ENCODE measurements at places on chromosomes 11 and 22.
A peak's percentile ranks its signal among the peaks of the same experiment; 100 is the strongest.

GRCh38 chr11:72744474-72744873 is 7.7 kb downstream of the ARAP1 start:
- DNase-seq = no peak

GRCh38 chr22:49331223-49331815 is 496.4 kb downstream of the BRD1 start:
- DNase-seq = no peak

GRCh38 chr22:44577391-44578109 is 79.5 kb upstream of the RTL6 start:
- DNase-seq = no peak

GRCh38 chr22:22168190-22168940 is 76.2 kb upstream of the VPREB1 start:
- DNase-seq = no peak

- no peak for DNase-seq
These were observed 12.8 kb downstream of the MISFA start for GRCh38 chr11:18612394-18612793.

- no peak for DNase-seq
These were observed 226.0 kb upstream of the C11orf87 start for GRCh38 chr11:109196016-109196415.

DNA sequence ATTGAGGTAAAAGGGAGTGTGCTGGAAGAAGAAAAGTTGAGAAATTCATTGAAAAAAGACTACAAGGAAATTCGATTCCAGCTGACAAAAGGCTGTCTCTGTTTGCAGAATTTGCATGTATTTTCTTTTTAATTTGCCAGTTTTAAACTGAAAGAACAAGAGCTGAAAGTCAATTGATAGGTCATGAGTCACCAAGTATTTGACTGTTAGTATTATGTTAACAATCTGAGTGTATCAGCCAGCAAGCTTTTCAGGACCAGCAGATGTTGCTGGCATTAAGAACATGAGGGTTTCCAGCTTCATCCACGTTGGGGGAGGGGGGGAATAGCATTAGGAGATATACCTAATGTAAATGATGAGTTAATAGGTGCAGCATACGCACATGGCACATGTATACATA is 726.7 kb downstream of the METTL15 start:
- no peak for DNase-seq

- DNase-seq = no peak
These were observed 1.3 kb downstream of the CSNK1E start for GRCh38 chr22:38315823-38316363.

DNA sequence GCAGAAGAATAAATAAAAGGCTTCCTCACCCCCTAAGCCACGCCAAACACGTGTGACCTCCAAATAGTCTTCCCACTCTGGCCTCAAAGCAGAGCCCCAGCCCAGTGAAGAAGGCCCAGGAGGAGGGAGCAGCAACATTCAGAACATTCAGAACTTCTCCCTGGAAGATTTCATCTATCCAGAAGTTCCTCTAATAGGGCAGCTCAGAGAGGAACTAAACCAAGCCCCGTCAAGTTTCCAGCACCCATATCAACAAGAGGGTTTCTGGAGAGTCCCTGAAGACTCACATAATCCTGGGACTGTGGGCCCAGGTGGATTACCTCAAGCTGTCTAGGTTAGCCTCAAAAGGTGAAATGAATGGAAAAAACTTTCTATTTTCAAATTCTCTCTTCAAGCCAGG is 39.4 kb downstream of the PC start:
- DNase-seq = no peak

DNA sequence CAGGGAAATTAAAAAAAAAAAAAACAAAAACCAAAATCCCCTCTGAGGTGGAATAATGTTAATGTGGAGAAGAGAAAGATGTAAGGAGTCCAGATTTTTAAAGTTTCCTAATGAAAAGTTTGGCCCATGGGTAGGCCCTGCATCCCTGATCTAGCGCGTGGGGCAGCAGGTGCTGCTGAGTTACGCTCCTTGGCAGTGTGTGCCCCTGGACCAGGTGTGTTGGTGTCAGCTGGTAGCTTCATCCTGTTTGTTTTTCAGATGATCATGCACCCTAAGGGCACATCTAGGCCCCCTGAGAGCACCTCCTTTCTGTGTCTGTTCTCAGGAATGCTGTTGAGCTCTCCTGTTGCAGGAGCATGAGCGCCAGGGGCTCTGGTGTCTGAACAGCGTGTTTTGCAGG is 6.7 kb downstream of the DGCR8 start:
- no peak for DNase-seq

GRCh38 chr11:27875831-27876775 is 175.8 kb upstream of the BDNF start:
- DNase-seq = no peak

GRCh38 chr11:45233804-45234170 is 52.4 kb downstream of the SYT13 start:
- DNase-seq = no peak

- no peak for DNase-seq
These were observed 47.5 kb downstream of the CDKN1C start for GRCh38 chr11:2838091-2838490.

- DNase-seq = no peak
These were observed 3.2 kb downstream of the TTLL12 start for GRCh38 chr22:43183496-43184277.

- no peak for DNase-seq
These were observed 20.4 kb downstream of the MRPL48 start for GRCh38 chr11:73808052-73808451.

DNA sequence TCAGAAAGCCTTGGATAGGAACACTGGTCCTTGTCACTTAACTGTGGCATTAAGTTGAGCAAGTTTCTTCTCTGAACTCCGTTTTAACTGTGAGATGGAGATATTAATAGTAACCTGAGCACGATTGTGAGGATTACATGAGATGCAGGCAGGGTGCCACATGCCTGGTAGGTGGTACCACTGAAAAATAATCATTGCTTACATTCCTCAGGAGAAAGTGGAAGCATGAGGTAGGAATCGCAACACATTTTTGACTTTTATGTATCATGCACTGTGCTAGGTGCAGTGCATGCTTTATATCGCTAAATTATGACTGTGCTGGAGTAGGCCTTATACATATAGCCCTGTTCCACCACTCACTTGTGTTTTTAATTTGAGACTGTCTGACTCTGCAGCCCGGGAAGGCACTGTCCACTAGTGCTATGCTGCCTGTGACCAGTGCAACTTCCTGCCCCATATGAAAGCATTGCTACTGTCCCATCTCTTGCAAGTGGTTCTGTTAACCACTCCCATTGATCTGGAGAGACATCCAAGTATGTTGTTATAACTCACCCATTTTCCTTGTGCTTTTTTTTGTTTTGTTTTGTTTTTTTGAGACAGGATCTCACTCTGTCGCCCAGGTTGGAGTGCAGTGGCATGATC is 1.0 kb downstream of the UQCR10 start:
- no peak for DNase-seq

- no peak for DNase-seq
These were observed 149.9 kb downstream of the PKNOX2 start for GRCh38 chr11:125314276-125315078.

DNA sequence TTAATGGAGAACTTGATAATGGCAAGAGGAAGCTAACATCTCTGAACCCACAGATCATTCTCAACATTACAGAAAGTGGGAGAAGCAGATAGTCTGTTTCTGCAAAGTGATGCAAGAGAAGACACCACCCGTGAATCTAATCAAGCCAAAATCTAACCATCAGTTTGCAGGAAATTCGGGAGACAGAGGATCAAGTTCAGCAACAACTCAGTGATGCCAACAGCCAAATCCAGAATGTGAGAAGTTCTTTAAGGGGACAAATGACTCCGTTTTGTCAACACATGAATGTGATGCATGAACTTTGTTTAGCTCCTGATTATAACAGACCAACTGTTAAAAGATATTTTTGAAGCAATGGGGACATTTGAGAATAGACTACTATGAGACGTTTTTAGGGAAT is 95.2 kb upstream of the LDLRAD3 start:
- no peak for DNase-seq

DNA sequence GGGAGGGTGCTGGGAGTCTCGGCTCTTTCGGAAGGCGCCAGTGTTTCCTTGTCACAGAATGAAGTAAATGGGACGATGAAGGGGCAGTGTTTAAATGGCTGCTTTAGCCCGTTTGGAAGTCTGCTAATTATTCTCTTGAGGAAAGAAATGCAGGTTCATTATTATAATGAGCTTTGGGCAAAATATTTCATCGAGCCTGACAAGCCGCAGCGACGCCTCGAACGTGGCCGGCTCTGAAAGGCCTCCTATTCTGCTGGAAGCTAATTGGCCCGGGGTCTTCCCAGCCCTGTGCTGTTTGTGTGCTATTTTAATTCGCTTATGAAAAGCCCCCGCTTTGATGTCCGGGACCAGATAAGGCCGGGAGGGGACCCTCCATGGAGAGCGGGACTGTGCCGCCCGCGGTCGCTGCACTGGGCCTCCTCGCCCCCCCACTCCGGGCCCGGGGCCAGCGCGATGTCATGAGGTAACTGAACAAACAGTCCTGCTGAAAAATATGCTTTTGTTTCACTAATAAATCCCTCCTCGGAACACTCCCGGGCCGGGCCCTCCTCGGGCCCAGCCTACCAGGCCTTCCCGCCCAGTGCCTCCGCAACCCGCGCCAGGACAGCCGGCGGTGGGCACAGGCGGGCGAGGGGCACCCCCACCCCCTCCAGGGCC is 78.4 kb downstream of the CDKN1C start:
- no peak for DNase-seq

DNA sequence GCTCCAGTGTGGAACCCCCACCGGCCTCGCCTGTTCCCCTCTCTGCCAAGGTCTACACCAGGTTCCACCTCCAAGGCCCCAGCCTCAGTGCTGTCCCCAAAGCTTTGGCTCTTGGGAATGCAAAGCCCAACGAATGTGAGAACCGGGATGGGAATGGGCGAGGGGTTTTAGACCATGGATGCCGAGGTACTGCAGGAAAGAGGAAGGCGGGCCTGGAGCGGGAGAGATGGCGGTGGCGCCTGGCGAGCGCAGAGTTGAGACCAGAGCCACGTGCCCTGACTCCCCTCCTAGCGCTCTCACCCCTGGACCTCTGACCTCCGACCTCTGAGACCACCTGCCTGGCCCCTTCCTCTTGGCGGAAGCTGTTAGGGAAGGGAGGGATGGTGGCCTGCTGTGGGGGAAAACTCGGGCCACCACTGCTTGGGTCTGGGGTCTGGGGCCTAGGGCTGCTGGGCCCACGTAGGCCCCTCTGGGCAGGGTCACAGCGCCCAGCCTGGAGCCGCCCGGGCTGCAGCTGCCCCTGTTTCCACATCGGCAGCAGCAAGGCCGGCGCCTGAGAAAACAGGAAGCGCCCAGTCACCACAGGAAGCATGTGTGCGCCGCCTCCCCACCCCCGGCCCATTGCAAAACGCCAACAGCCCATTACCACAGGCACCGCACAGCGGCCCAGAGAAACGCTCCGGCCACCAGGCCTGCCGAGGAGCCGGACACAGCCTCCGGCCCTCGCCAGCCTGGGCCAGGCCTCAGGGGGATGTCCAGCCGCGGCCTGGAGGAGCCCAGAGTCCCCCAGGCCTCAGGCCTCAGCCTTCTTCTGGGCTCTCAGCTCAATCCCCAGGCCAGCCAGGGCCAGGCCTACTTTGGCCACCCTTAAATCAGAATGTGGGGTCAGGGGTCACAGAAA is 13.8 kb upstream of the SLC39A13 start:
- DNase-seq = peak; percentile 48

DNA sequence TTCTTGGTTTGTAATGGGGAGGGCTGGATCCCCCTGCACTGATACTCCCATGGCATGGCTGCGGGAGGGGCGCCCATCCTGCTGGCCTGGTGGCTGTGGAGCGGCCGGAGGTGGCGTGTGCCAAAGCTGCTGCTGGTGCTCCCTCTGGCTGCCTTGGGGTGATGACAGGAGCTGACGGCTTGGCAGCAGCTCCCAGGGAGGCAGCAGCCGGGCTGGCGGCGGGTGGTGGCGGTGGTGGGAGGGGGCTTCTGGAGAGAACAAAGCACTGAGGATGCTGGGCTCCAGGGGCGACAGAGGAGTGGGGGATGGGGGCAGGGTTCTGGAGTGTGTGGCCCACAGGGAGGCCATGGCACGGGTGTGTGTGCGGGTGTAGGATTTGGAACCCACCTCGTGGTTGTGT is 11.4 kb upstream of the MPPED1 start:
- no peak for DNase-seq

GRCh38 chr11:118530180-118530682 is 761 bp upstream of the TMEM25 start:
- DNase-seq = peak; percentile 3

DNA sequence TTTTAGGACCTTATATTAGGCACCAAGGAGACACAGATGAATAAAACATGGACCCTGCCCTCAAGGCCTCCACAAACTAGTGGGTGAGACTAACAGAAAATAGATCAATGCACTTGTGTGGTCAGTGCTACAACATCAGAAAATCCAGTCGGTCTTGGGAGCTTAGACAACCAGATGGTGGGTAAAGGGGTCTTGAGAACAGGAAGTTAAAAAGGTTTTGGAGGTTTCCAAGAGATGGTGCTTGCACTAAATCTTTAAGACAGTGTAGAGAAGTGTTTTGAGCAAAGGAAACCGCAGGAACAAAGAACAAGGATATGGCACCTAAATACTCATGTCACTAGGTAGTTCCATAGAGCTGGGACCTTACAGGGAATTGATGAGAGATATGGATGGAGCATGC is 56.2 kb downstream of the GALNT18 start:
- DNase-seq = no peak

GRCh38 chr22:29219881-29220670 is 14.4 kb downstream of the EMID1 start:
- DNase-seq = no peak

DNA sequence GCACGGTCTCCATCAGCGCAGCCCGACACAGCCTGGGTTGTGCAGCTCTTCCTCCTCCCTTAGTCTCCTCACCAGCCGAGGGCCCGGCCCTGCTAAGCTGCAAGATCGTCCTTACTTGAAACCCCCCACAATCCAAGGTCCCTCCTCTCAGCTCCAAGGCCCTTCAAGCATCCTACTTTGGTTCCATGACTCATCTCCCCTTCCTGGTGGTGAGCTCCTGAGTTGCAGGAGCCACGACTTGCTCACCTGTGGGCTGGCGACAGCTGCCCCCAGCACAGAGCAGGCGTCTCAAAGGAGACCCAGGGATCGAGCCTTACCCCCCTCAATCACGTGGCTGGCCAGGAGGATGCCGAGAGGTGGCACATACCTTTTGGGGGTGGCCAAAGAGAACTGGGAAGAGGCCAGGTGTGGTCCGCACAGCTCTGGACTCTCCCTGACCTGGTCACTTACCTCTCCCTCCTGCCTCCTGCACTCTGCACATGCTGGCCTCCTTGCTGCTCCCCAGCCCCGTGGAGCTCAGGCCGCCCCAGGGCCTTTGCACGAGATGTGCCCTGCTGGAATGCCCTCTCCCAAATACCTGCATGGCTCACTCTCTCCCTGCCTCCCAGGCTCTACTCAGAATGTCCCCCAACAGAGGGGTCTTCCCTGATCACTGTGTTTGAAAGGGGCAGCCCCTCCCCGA is 35.2 kb upstream of the FADD start:
- DNase-seq = no peak

DNA sequence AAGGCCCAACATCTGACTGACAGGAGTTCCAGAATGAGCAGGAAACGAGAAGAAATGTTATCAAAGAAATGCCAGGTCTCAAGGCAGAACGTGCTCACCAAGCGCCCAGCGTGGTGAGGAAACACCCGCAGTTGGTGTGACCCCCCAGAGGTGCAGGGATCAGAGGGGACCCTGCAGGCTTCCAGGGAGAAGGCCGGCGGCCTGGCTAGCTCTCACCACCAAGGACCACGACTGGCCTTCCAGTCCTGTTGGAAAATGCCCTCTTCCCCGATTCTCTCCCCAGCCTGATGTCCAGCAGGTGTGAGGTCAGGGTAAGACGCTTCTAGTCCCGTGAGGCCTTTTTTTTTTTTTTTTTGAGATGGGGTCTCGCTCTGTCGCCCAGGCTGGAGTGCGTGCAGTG is 189.1 kb downstream of the IGLL1 start:
- no peak for DNase-seq

GRCh38 chr22:49933236-49934159 is 15.1 kb downstream of the CRELD2 start:
- no peak for DNase-seq

All from activated T-helper 9 cell treated with anti-CD3 and anti-CD28 coated beads, Interleukin-2, amount 50 U/mL, for 16 hours (primary cell).